CD8-positive, alpha-beta memory T cell (primary cell): ENCODE measurements at places on chromosomes 16 and 17.

GRCh38 chr17:1930337-1930645 is 94.8 kb downstream of the RTN4RL1 start:
- DNase-seq: no peak

GRCh38 chr16:73216932-73217331 is 169.0 kb upstream of the ZFHX3 start:
- DNase-seq: no peak

DNA sequence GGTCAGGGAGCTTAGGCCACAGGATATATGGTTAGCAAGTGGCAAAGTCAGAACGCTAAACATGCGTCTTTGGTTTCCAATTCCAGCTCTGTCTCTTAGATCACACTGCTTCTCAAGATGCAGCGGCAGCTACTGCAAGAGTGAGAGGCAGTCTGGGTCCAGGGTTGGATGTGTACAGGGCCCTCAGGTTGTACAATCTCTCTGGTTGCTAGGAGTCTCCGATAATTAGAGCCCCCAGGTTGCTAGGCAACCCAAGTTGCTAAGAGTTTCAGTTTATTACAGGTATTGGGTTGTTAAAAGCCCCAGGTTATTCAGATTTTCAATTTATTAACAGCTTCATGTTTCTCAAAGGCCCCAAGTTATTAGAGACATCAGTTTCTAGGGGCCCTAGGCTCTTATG is 15.5 kb upstream of the SPACA3 start:
- DNase-seq: no peak

GRCh38 chr16:89090669-89091426 is 2.8 kb upstream of the ACSF3 start:
- no peak for DNase-seq

- DNase-seq: no peak
Measured at GRCh38 chr17:50828508-50829170, 6.7 kb upstream of the WFIKKN2 start.

DNA sequence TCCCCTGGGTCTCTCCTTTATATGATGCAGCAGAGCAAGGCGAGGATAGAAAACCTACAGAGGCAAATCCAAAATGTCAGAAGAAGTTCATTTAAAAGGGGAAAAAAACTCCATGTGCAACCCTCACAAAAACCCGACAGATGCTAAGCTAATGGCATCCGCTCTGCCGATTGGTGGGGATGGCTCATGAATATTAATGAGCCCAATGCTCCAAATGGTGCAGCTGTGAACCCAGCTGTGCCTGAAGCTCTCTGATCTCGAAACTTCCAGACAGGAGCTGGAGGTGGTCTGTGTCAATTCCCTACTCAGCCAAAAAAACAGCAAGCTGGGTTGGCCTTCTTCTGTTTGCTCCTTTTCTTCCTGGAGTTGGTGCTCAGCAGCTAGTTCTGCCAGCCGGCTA is 15.5 kb downstream of the SNX11 start:
- DNase-seq: no peak
